Activated T-helper 1 cell treated with anti-CD3 and anti-CD28 coated beads, Interleukin-12 subunit alpha, Interleukin-12 subunit beta, Interleukin-2, Interleukin-4 antibody, amounts not matched to agents 30 ng/mL and 10 ng/mL and 1 ng/mL, durations not matched to agents 14 hours and 24 hours and 36 hours (primary cell): ENCODE measurements at places on chromosomes 4 and X. TPM values are rescaled to one million over a fixed set of nuclear protein-coding genes. Genes with fewer than 3 reads are reported as not detected.

- DNase-seq, result no peak
These were observed 126.1 kb downstream of the AFF1 start for GRCh38 chr4:87060957-87061356.

DNA sequence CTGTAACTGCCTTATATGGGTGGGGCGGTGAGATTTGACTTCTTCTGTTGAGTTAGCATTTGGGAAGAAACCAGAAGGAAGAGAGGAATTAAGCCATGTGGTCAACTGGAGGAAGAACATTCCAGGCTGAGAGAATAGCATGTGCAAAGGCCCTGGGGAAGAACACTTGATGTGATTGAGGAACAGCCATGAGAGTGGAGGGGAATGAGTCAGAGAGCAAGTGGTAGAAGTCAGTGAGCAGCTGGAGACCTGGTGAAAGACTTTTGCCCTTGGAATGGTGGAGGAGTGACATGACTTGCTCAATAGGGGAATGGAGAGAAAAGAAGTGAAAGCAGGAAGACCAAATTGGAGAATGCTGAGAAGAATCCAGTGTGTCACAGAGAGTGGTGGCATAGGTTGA is 327.8 kb upstream of the HAND2 start:
- no peak for DNase-seq

The SOX3 gene
- not detected in 2 replicates for total RNA-seq

GRCh38 chr4:158170691-158171561 is 1.9 kb downstream of the GASK1B start:
- DNase-seq, result peak; percentile 1

DNA sequence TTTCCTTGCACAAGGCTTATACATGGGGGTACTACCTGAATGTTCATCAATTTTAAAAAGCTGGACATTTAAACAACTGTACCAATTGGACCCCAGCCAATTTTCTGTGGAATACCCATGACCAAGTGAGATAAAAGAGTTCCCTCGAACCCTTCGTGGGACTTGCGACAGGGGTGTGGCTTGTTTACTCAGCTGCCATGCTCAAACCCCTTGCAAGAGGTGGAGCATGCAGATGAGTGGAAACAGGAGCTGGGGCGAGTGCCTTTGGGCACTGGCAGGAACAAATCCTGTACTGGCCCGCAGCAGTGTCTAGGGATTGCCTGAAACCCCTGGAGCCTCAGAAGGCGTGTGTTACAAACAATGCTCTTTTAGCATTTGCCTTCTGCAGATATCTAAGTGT is 144.2 kb downstream of the PDHA2 start:
- DNase-seq, result no peak

DNA sequence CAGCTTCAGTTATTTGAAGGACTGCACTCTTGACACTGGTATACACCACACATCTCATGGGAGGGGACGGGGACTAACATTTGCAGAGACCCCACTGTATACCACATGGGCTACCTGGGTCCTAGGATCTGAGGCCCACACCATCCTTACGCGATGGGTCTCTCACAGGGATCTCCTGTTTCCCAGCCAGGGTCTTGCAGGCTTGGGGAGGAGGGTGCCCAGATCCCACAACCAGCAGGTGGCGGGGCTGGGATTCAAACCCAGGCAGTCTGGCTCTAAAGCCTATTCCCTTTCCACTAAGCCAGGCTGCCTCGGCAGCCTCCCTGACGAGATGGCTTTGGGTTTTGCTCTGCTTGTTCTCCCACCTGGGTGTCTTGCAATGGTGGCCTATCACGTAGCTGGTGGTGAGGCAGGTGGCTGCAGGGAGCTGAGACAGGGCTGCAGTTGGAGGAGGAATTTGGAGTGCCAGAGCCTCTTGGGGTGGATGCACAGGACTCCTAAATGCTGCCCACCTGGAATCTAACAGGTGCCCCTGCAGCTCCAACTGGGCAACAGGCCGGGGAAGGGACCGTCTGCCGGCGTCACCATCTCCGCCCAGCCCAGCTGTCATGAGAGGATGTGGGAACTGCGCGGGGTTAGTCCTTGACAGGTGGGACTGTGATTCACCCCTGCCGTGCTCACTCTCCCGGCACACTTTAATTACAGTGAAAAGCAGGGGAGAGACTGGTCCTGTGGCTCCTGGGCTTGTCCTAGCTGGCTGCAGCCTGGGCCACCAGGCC is 110.7 kb downstream of the PSAPL1 start:
- no peak for DNase-seq

- DNase-seq, result no peak
These were observed 57.5 kb upstream of the GC start for GRCh38 chr4:71841336-71841735.

- DNase-seq, result no peak
These were observed 407 bp upstream of the ZC4H2 start for GRCh38 chrX:64976673-64977040.

The AFAP1 gene
- 48.3 and 48.4 TPM in 2 replicates for total RNA-seq

The ITM2A gene
- total RNA-seq, result 114 and 116 TPM in 2 replicates

The FGF2 gene
- total RNA-seq, result 17.8 and 19.9 TPM in 2 replicates

- DNase-seq, result no peak
These were observed 30.7 kb downstream of the TSPAN5 start for GRCh38 chr4:98627531-98628257.

- no peak for DNase-seq
These were observed 348.2 kb upstream of the GRIA3 start for GRCh38 chrX:122835886-122836285.

The PLA2G12A gene
- total RNA-seq, result 11.3 and 13.1 TPM in 2 replicates

The NUP62CL gene
- 0.54 and 1.1 TPM in 2 replicates for total RNA-seq

- DNase-seq, result no peak
These were observed 43.1 kb downstream of the ATP11C start for GRCh38 chrX:139889760-139890159.

- DNase-seq, result no peak
These were observed 114.3 kb downstream of the QDPR start for GRCh38 chr4:17397611-17398010.

DNA sequence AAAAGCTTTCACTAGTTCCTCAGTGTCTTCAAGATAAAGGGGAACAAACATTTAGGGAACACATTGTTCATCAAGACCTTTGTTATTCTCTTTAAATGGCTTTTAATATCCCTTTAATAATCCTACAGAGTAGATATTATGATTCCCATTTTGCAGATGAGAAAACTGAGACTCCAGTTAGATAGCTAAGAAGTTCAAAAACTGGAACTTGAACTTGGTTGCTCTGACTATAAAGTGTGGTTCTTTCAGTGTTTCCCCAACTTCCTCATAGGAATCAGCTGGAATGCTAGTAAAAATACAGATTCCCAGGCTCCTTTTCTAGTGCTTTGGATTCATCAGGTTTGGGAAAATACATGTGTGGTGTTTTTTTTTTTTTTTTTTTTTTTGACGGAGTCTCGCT is 37.7 kb downstream of the DLG3 start:
- DNase-seq, result no peak

The COX7B gene
- total RNA-seq, result 272 and 286 TPM in 2 replicates

The DMP1 gene
- total RNA-seq, result not detected in 2 replicates

DNA sequence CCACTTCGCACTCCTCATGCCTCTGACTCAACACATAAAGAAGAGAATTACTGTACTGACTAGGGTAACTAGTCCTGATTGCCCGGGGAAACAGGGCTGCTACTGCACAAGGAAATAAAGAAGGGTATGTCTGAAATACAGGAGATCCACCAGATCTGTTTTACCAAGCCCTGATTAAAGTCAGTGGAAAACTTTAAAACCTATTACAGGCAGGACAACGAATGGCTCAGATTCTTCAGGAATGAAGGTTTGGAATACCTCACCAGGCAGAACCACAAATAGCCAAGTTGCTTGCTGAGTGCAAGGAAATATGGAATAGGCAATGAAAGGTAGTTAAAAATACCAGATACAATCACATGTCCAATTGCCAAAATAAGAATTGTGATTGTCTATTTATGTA is 17.3 kb downstream of the LAMTOR3 start:
- no peak for DNase-seq

- no peak for DNase-seq
These were observed 148.2 kb downstream of the INPP4B start for GRCh38 chr4:142697928-142698327.

- no peak for DNase-seq
These were observed 94.4 kb upstream of the ADRA2C start for GRCh38 chr4:3671571-3672464.

GRCh38 chrX:115562480-115562847 is 1.5 kb downstream of the PLS3 start:
- no peak for DNase-seq

DNA sequence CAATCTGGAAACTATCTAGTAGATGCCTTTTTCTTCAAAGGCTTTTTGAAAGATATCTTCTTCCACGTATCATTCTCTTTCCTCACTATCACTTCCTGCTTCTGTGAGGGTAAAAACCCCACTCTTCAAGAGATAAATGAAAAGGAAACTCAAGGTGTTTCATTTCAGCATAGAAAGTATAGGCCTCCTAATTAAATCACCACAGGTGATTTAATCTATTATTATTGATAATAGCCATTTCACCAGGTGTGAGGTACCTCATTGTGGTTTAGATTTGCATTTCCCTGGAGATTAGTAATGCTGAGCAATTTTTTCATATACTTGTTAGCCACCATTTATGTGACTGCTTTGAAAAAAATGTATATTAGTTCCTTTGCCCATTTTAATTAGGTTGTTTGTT is 92.0 kb upstream of the EMCN start:
- no peak for DNase-seq

DNA sequence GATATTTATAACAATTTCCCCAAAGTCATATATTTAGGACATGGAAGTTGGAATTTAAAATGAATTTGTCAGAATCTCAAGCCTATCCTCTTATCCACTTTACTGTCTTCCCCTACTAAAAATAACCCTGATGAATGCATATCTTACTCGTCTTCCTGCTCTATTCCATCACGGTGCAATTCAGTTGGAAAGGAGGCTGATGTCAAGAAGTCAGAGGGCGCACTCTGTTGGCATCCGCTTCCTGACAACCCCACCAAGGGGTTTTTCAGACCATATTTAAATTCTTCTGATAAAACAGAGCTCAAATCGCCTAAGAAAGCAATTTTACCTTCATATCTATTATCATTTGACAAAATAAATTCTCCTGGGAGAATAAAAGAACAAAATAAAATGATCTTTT is 233.5 kb downstream of the ARHGAP24 start:
- DNase-seq, result no peak

DNA sequence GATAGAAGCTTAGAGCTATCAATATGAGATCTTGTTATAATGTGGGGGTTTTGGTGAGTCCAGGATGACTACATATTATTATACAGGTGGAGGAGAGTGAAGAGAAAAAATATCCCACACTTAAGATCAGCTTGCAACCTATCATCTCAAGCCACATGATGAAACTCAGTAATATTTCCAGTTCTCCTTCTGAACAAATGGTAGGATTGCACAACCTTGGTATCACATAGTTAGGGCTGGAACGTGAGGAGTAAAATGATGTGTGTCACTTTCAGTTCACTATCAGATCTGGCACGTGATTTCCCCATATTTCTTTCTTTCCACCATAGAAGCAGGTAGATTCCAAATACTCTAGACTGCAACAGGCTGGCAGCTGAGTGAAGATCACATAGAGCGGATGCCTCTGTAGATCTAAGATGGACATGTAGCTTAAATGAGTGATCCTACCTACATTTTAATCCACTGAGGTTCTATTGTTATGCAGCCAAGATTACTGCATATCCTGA is 150.6 kb upstream of the ANKRD50 start:
- no peak for DNase-seq

The MAGEA2B gene
- total RNA-seq, result not detected in 2 replicates

The MAGEA12 gene
- not detected in 2 replicates for total RNA-seq

The PDZD11 gene
- total RNA-seq, result 28.7 and 31.9 TPM in 2 replicates

GRCh38 chrX:145715641-145716138 is 101.9 kb upstream of the SLITRK2 start:
- no peak for DNase-seq
